ENCODE measurements at places on chromosomes 5 and 9. TPM values are rescaled to one million over a fixed set of nuclear protein-coding genes. Genes with fewer than 3 reads are reported as not detected.

- no peaks in the 10 kb centered on the region for H3K36me3 ChIP-seq
- DNase-seq: no peak
- no peaks in the 10 kb centered on the region for H3K27me3 ChIP-seq
- no peak overlapping the region for H3K4me3 ChIP-seq
Measured at GRCh38 chr5:37663538-37663937, 176.3 kb downstream of the GDNF start.

DNA sequence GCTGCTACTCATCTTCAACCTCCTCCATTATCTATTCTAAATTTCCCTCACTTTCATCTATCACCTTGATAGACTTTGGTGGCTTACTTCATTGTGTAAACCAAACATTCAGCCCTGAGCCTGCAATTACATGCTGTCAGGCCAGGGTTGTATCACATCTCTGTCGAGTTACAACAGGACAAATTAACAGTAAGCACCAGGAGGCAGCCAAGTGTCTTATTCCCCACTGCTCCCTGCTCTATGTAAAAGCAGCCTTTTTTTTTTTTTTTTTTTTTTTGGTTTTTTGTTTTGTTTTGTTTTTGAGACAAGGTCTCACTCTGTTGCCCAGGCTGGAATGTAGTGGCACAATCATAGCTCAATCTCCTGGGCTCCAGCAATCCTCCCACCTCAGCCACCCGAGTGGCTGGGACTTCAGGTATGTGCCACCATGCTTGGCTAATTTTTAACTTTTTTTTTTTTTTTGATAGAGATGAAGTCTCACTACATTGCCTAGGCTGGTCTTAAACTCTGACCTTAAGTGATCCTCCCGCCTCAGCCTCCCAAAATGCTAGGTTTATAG, 15.2 kb upstream of the ZCCHC9 start:
- no peaks in the 10 kb centered on the region for H3K27me3 ChIP-seq
- no peaks in the 10 kb centered on the region for H3K36me3 ChIP-seq
- H3K4me1 ChIP-seq: peaks cover 12% of the 10 kb centered on the region
- no peak overlapping the region for H3K27ac ChIP-seq
- H3K4me3 ChIP-seq: no peak overlapping the region

HTR4 gene
- not detected for total RNA-seq

DNA sequence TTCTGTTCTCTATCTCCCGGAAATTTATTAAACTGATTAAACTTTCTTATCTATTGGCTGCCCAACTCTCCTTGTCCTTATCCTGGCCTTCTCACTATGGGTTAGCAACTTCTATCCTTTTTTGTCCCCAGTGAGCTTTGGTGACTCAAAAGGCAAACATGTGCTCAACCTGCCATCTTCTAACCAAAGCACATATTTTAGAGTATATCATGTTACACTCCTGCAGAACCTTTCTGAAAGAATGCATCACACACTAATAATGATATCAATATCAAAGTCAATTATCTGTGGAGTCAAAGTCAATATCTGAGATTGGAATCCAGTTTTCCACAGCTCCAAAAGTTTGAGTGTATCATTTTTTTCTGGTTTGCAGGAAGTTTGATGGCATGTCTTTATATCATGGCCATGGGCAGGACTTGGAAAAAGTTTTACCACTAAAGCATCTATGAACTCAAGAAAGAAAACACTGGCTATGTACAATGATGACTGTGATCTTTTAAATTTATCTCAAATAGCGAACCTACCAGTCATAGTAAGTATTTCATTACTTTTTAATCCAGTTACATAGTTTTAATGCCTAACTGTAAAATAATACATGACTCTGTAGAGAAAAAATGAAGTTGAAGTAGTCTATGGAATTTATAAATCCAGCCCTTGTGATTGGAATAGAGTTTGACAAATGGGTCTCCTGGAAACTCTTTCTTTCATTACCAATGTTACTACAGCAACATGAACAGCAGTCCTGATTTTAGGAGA, 166.8 kb downstream of the DROSHA start:
- H3K27me3 ChIP-seq: no peaks in the 10 kb centered on the region
- DNase-seq: no peak
- no peak overlapping the region for H3K27ac ChIP-seq

- no peak overlapping the region for H3K4me3 ChIP-seq
Measured at GRCh38 chr5:123500471-123500870, 11.5 kb upstream of the CSNK1G3 start.

GRCh38 chr9:134717924-134718645, 76.5 kb downstream of the COL5A1 start:
- H3K27me3 ChIP-seq: no peaks in the 10 kb centered on the region
- H3K4me1 ChIP-seq: no peaks in the 10 kb centered on the region
- H3K36me3 ChIP-seq: no peaks in the 10 kb centered on the region
- no peak overlapping the region for H3K27ac ChIP-seq
- no peak for DNase-seq

DNA sequence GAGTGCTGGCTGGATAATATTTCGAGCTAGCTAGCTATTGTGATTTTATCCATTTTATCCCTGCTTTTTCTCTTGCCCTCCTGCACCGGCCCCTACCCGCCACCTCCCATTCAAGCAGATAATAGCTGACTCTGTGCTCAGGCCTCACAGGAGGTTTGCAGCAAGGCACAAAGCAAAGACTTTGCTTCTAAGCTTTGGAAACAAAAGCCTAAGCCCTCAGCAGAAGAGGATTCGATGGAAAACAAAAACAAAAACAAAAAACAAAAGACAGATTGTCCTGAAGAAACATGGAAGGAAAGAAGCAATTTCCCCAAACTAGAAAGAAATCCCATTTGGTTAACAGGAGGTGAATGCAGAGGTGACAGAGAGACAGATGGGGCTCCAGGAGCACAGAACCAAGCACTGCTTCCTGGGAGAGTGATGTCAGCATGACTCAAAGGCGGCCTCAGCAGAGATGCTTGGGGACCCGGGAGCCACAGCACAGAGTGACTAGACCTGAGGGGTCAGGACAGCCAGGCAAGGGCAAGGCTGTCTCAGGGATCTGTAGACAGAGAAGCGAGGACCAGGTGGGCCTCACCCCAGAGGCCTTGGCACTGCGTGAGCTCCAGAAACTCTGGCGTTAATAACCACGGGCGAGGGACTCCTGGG, 28.4 kb downstream of the MTX3 start:
- DNase-seq: no peak
- H3K4me3 ChIP-seq: no peak overlapping the region
- H3K27me3 ChIP-seq: no peaks in the 10 kb centered on the region
- H3K36me3 ChIP-seq: no peaks in the 10 kb centered on the region
- no peak overlapping the region for H3K27ac ChIP-seq

GRCh38 chr5:150488519-150489359, 19.2 kb upstream of the NDST1 start:
- no peaks in the 10 kb centered on the region for H3K27me3 ChIP-seq
- H3K4me1 ChIP-seq: peaks cover 47% of the 10 kb centered on the region
- no peak for DNase-seq
- H3K36me3 ChIP-seq: peaks cover 4% of the 10 kb centered on the region

Data from GM12878 (cell line).